ENCODE measurements at places on chromosomes 7 and 10.

- DNase-seq = no peak
These were observed 12.5 kb downstream of the TMEM72 start for GRCh38 chr10:44923611-44924010.

DNA sequence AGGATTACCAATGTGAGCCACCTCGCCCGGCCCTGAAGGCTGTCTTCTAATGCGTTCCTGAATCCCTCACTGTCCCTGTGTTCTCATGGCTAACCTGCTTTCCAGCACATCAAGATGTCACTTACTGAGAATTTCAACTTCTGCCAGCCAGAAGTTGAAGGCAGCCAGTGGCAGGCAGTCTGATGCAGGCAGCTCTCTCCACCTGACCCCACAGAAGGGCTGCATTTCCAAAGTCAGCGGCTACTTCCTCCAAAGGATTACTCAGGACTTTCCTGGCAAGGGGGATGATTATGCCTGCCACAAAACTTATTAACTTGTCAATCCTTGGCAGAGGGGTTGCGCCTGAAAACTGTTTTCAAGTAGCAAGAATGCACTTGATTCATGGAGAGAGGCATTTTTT is 1219.4 kb downstream of the TYW1 start:
- peak; percentile 52 for DNase-seq

DNA sequence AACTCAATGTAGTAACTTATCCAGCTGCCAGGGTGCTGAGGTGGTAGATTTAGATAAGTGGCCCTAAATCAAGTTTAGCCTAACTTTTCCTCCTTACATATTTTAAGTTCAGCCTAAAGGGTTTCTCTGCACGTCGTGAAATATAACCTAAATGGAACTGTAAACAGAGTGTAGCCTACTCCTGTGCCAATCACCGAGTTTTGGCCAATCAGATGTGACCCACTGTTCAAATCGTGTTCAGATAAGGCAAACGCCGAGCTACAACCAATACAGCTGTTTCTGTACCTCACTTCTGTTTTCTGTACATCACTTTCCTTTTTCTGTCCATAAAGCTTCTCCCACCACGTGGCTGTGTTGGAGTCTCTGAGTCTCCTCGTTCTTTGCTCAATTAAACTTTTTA is 904.2 kb upstream of the POT1 start:
- no peak for DNase-seq

GRCh38 chr10:63007112-63007511 is 126.0 kb upstream of the NRBF2 start:
- no peak for DNase-seq

DNA sequence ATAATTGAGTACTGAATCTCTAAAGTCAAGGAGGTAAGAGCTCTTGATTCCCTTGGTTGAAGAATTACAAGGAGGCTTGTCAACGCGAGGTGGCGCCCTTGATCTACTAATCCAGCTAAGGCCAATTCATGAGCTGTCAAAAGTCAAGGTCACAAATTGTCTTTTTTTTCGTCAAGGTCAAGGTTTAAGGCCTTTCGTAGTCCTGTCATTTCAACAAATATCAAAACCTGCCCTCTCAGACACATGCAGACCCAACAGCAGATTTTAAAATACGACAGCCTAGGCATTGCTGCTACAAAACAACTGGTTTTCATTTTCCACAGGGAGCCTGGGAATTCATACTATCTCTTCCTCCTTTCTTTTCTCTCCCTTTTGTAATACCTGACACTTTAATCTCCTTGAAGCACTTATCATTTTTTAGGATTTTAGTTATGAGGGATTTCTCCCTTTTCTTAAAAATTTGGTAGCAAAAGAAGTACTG is 3.6 kb downstream of the HOXA13 start:
- DNase-seq = peak; percentile 79

DNA sequence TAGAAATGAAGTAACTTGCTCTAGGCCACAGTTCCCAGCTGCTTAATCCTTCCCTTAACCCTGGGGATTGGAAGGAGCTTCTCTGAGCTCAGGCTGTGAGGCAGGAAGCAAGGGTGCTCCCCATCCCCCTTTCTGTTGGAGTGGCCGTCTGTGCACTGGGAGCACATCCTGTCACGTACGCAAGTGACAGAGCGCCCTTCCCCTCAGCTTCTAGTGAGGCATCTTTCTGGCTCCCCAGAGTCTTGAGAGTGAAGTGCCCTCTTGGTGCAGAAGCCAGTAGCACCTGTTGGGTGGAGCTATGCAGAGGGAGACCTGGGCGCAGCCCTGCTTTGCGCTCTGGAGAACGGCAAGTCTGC is 47.8 kb downstream of the SHH start:
- no peak for DNase-seq

All from spinal cord (tissue), 10 donors.